ENCODE measurements at places on chromosomes 5 and 9. TPM values are rescaled to one million over a fixed set of nuclear protein-coding genes. Genes with fewer than 3 reads are reported as not detected.

Gene BTNL3
- total RNA-seq = 71.1 TPM

GRCh38 chr5:1351156-1351555 lies 6.3 kb upstream of the CLPTM1L start:
- no peaks in the 10 kb centered on the region for H3K4me1 ChIP-seq
- no peak overlapping the region for H3K4me3 ChIP-seq
- H3K36me3 ChIP-seq = no peaks in the 10 kb centered on the region
- no peaks in the 10 kb centered on the region for H3K27me3 ChIP-seq

GRCh38 chr9:94806307-94806893 lies 79.9 kb downstream of the AOPEP start:
- no peak for DNase-seq
- peak overlapping the region; percentile 63 for H3K27ac ChIP-seq
- no peak overlapping the region for H3K4me3 ChIP-seq
- H3K27me3 ChIP-seq = no peaks in the 10 kb centered on the region

Gene NRG2
- 0.10 TPM for total RNA-seq

DNA sequence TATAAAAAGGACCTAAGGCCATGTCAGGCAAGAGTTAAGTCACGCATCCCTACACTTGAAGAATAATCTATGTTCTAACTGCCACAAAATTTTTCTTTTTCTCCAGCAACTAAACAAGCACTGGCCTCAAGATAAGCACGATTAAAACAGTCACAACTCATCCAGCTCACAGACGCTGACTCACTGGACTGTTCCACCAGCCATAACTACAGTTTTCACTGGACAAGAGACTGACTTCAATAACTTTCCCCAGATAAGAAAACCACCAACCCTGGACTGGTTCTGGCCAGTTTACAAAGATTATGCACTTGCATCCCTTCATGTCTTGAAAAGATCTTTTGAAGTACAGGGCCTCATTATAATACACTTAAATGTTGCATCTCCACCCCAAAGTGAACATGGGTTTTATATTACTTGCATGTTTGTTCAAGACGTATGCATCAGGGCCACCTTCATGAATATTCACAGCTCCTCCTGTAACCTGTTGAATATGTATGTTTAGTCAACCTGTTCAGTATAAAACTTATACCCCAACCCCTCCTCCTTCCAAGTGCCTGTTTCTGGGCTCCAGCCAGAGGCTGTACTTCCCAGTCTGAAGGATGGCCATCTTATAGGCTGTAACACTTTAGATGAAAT lies 129.3 kb upstream of the EPB41L4A start:
- no peak for DNase-seq
- H3K27ac ChIP-seq = no peak overlapping the region
- H3K36me3 ChIP-seq = no peaks in the 10 kb centered on the region

Gene CYLC2
- not detected for total RNA-seq

Measured in colonic mucosa (tissue), 4 donors.